ENCODE measurements at places on chromosomes 13 and 19.
A peak's percentile ranks its signal among the peaks of the same experiment; 100 is the strongest.

GRCh38 chr13:32883474-32883873 is 132.7 kb upstream of the KL start:
- peak; percentile 22 for DNase-seq

DNA sequence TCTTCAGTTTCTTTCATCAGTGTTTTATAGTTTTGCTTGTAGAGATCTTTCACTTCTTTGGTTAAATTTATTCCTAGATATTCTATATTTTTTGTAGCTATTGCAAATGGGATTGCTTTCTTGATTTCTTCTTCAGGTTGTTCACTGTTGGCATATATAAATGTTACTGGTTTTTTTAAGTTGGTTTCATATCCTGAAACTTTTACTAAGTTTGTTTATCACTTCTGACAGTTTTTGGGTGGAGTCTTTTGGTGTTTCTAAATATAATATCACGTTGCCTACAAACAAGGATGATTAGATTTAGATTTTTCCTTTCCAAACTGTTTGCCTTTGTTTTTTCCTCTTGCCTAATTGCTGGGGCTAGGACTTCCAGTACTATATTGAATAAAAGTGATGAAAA is 109.7 kb downstream of the PAN3 start:
- DNase-seq: no peak

GRCh38 chr13:111874981-111875380 is 192.0 kb upstream of the SOX1 start:
- DNase-seq: no peak

DNA sequence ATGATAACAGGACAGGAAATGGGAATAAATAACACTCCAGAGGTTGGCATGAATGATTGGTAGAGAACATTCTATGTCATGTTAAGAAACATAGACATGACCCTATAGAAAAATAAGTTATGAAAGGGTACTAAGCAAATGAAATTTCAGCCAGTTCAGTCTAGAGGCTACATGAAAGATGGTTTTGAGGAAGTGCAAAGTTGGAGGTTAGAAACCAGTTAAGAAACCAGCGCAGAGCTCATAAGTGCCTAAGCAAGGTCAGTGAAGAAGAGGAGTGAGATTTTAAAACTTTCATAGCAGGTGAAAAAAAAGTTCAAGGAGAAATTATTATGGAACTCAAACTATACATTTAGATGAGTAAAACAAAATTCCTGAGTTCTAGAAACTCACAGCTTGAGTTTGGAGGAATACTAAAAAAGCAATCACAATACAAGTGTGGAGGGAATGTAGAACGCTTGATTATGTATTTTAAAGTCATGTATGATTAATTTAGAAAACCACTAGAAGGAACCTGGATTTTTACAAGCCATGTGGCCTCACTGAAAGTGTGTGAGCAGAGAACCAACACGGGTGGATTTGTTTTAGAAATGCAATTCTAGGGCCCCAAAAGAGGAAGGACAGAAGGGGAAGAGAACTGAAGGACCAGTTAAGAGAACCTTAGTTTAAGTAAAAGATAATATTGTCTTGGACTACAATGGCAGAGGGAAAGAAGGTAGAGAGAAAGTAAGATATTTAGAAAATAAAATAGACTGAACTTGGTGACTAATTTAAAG is 162.4 kb downstream of the PCDH20 start:
- no peak for DNase-seq

- no peak for DNase-seq
These were observed 12.6 kb upstream of the DCLK1 start for GRCh38 chr13:36143738-36144137.

DNA sequence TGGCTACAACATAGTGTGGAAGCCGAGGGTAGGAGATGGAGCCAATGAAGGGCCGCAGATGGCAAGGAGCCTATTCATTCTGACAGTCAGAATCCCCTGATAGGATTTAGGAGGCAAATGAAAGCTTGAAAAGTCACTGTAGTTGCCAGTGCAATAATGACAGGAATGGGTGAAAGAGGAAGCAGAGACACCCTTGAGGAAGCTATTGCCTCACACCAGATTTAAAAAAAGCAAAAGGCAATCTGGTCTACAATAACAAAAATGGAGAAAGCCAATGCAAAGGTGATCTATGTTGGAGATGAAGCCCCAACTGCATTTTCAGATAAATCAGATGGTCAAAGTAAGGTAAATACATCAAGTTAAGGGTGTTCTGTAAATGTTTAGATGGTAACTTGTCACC is 158.5 kb downstream of the TUBA3C start:
- no peak for DNase-seq

All from EL (cell line).